ENCODE measurements at places on chromosomes 11 and 22.

DNA sequence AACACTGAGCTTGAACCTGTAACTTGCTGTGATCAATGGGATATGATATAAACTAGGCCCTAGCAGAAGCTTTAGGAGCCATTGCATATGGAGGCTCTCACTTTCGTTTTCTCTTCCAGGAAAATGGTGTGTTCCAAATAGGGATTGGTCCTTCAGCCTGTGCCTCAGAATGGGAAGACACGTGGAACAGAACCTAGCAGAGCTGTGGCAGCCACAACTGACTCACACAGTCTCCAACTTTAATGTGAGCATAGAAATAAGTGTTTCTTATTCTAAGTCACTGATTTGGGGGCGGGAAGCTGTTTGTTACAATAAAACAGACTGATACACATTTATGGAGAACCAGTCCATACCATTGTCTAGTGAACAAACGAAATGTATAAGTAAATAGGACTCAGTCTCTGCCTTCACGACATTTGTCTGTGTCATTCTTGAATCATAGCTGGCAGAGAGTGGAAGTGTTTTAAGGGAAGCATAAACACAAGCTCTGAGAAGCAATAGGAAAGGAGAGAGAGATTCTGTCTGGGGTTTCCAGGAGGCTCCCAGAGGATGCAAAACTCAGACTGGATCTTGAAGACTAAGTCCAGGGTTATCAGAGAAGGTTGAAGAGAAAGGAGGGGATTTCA is 97.3 kb downstream of the GALNT18 start:
- DNase-seq = no peak

DNA sequence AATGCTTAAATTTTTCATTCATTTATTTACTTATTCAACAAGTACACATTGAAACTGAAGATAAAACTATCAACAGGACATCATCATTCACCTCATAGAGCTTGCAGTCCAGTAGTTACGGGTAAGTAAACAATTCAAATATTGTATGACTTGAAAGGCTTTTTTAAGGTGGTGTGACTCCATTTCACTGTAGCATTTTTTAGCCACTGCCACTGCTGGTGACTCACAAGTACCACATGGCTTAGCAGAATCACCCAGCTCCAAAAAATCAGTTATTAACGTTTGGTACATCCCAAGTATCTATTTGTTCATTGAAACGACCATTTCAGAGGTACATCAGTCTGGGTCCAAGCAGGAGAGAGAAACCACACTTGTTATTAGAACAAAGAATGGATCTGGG is 427.9 kb upstream of the DDI1 start:
- no peak for DNase-seq

DNA sequence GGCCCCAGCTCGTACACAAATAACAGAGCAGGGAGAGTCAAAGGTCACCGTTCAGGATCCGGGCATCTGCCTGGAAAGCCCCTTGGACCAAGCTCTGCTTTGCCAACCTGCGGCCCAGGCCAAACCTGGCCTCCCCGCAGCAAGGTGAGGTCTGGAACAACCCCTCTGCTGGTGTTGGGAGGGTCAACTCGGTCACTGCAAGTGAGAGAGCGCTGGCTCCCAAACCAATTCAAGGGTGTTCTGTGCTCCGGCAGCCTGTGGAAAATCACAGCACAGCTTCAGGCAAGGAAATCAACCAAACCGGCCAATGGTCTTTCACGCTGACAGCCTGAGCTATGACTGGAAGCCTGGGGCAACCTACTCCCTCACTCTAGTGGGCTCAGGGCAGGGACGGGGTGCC is 63.4 kb downstream of the MYH9 start:
- DNase-seq = no peak

- DNase-seq = no peak
Observed at GRCh38 chr11:66328031-66328301, 8.3 kb downstream of the RIN1 start.

DNA sequence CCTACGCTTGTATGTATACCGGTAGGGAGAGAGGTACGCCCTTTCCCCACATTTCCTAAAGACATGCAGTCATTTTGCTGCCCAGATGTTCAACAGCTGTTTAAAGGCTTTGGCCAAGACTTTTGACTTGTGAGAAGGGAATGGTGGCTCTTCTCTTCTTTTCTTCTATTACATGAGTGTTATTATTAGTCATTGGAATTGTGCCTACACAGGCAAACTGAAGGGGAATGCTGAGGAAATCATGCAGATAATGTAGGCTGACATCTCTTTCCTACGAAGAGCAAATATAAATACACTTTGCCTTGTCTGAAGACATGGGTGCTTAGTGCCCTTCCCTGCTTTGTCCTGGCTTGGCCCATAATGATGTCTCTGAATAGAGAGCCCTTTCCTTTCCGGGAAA is 194.3 kb upstream of the NARS2 start:
- DNase-seq = no peak

GRCh38 chr11:24093375-24093774 is 403.5 kb upstream of the LUZP2 start:
- no peak for DNase-seq

- no peak for DNase-seq
Observed at GRCh38 chr22:35430897-35431322, 31.0 kb downstream of the MCM5 start.

- no peak for DNase-seq
Observed at GRCh38 chr22:45335021-45335818, 25.5 kb downstream of the FAM118A start.

DNA sequence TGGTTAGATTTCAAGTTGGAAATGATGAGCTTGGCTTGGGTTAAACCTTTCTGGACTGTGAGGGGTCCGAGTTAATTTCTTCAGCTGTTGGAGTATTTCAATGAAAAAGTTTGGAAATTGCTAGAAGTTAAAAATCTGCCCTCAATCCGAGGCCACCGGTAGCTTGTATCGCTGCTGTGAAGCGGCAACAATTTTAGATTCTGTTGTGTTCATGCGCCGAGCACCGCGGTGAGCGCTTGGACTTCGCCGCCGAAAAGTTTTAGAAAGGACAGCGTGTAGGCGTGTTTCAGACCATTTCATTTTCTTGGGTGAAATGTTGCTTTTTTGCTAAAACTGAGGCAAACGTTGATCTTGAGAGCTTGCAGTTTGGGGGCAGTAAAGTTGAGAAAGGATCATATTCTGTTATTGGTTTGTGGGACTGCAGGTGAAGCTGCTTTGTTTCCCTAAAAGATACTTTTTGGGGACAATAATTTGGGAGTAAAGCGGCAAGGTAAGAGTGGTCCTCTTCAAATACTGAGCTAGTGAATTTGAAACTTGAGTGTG is 928 bp downstream of the FBXO7 start:
- DNase-seq = no peak

DNA sequence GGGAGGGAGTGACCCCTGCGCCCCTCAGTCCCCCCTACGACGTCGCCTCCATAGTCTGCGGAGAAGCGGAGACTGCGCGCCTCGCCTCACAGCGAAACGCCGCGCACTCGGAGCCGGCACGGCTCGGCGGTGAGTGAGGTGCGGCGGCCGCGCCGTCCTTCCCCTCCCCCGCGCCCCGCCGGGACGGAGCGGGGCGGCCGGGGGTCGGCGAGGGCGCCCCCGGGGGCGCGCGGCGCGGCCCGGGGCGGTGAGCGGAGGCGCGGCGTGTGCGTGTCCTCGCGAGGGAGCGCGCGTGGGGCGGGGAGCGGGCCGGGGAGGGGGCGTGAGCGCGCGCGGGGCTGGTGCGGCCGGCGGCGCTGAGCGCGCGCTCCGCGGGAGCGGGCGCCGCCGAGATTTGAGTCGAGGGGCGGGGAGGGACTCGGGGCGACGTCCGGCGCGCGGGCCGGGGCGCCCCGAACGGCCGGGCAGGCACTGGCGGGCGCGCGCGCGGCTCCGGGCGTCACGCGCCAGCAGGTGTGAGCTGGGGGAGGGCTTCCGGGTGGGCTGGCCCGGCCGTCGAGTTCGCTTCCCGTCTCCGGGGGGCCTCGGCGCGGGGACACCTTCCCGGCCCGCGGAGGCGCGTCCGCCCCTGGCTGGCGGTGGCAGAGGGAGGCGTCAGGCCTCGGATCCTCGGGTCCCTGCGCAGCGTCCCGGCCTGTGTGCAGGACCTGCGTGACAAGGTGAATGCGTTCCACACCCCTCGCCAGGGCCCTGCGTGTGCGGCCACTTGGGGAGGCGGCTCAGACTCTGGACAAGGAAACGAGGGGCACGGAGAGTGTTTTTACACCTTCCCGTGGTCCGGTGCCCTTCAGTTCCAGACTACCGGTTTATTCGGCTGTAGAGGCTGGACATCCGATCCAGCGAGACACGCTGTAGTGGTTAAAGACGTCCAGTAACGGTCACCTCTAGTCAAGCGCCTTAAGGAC is 50.4 kb downstream of the FAM83F start:
- DNase-seq = peak; percentile 29

GRCh38 chr11:109733245-109733644 is 311.3 kb downstream of the C11orf87 start:
- DNase-seq = no peak

DNA sequence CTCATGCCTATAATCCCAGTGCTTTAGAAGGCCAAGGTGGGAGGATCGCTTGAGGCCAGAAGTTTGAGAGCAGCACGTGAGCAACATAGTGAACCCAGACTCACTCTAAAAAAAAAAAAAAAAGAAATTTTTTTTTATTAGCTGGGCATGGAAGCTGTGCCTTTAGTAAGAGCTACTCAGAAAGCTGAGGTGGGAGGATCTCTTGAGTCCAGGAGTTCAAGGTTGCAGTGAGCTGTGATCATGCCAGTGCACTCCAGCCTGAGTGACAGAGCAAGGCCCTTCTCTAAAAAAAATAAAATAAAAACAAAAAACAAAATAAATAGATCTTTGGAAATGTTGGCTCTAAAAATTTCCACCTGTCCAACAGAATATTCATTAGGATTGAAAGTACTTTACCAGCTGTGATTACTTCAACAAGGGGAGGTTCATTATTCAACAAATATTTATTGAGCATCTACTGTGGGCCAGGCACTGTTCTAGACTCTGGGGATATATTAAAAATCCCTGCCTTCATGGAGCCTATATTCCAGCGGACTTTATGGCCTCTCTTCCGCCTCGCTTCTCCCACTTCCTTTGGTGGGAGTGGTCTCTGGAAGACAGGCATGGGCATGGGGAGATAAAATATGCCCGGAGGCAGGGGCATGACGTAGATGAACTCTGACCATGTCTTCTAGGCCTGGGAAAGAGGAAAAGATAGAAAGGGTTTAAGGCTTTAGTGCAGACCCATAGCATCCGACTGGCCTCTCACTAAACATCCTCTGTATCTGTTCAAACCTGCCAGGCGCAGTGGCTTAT is 47.9 kb downstream of the AHNAK start:
- DNase-seq = no peak

DNA sequence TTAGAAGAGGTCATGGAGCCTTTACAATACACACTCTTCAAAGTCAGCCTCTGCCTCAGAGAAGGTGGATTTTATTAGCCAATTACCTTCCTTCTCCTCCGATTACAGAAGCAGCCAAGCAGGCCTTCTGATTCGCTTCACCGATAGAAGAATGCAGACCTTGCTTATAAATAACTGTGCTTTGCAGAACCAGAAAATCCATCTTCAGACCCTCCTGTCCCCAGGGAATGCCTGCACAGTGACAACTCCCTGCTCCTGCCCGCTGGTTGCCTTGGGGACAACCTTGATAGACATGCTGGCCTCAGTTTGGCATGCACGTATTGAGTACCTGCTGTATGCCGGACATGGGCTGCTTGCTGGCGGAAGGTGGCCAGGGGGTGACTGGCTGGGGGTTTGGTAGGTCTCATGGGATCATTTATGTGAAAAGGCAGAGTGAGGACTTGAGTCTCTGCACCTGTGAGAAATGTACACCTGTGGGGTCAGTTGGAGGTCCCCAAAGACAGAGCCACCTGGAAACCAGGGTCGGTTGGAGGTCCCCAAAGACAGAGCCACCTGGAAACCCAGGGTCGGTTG is 1238.7 kb downstream of the BRD1 start:
- DNase-seq = no peak

- DNase-seq = no peak
Observed at GRCh38 chr11:37371346-37371970, 773.4 kb upstream of the RAG2 start.

DNA sequence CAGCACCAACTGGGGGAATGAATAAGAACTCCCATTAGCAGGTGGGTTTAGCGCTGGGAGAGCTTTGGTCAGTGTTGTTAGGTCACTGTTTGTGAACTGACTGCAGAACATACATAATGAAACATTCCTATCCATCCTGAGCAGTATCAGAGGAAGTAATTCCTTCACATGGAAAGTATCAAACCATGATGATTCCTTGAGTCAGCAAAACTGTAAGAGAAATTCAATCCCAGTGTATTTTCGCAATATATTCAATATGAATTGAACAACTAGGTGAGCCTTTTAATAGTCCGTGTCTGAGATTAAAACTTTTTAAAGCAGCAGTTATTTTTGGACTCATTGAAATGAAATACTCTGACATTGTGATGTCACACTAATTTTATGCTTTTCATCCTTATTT is 42.9 kb upstream of the TTC36 start:
- no peak for DNase-seq

DNA sequence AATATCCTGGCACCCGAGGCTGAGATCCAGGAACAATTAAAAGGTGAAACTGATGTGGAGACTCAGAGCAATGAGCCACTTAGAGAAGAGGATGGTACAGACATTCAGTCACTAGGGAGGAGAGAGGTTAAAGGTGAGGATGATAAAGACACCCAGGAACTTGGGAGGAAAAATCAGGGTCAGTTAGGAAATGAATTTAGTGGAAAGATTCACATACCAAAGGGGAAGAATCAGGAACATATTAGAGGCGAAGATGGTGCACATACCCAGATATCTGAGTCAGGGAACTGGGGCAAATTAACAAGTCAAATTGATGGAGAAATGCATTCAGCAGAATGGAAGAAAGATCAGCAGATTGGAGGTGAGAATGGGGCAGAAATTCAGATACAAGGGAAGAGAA is 4.1 kb upstream of the MEI1 start:
- no peak for DNase-seq

DNA sequence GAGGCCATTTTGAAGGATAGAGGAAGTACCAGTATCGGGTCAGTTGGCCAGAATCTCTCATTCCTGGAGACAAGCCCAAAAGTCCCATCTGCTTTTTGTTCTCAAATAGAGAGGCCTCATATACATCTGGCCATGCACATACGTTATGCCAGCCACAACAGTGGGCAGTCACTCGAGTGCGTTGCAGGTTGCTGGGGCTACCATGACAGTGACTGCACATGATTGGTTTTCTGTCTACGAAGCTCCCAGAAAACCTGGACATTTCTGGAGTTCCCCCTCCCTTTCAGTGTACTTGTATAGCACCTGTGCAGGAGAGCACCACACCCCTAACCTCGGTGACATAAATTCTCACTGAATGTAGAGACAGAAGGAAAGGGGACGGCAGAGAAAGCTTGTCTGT is 62.1 kb downstream of the C22orf31 start:
- DNase-seq = no peak

DNA sequence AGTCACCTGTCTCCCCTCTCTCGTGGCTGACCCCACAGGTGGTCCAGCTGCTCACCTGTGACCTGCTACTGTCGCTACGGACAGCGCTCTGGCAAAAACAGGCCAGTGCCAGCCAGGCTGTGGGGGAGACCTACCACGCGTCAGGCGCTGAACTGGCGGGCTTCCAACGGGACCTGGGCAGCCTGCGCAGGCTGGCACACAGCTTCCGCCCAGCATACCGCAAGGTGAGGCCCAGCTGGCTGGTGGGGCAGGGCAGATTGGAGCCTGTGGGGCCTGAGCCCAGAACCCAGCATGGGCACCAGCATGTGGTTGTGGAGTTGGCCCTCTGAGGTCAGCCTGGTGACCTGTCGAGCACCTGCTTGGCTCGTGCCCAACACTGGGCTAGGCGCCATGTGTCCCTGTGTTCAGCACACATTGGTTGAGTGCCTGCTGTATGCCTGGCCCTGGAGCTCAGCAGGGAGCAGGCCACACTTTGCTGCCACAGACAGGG is 11.9 kb downstream of the SHISA8 start:
- no peak for DNase-seq
